ENCODE measurements at places on chromosomes 11 and 22.

- H3K27me3 ChIP-seq: no peaks in the 10 kb centered on the region
- H3K27ac ChIP-seq: no peak overlapping the region
- no peaks in the 10 kb centered on the region for H3K4me1 ChIP-seq
- no peak overlapping the region for H3K4me3 ChIP-seq
Measured at GRCh38 chr22:44245438-44245837, 64.7 kb downstream of the PARVG start.

DNA sequence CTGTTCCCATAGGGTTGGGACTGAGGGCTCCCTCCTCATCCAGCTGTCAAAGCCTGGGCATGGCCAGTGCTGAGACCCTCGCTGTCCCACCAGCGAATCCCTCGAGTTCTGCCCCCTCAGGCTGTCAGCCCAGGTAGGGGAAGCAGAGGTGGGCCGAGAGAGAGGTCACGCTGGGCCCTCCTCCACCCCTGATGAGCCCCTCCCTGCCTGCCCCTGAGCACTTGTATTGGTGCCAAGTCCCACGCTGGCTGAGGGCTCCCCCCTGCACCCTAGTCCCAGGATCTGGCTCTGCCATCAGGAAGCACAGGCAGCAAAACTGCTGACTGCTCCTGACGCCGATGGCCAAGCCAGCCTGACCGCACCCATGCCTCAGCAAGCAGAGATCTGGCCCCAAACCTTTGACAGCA is 3.3 kb downstream of the PRR33 start:
- H3K27me3 ChIP-seq: no peaks in the 10 kb centered on the region
- H3K4me1 ChIP-seq: no peaks in the 10 kb centered on the region
- no peak overlapping the region for H3K27ac ChIP-seq
- no peak for DNase-seq
- no peak overlapping the region for H3K4me3 ChIP-seq
- no peaks in the 10 kb centered on the region for H3K36me3 ChIP-seq

GRCh38 chr11:25961539-25961938 is 370.4 kb upstream of the ANO3 start:
- H3K27me3 ChIP-seq: no peaks in the 10 kb centered on the region
- DNase-seq: no peak

GRCh38 chr11:68115285-68115684 is 5.9 kb downstream of the CHKA start:
- H3K36me3 ChIP-seq: no peaks in the 10 kb centered on the region
- peak overlapping the region; percentile 1 for H3K27ac ChIP-seq
- H3K4me1 ChIP-seq: peaks cover 40% of the 10 kb centered on the region
- no peak overlapping the region for H3K4me3 ChIP-seq

GRCh38 chr11:116791002-116791812 is 472 bp downstream of the APOA5 start:
- H3K4me1 ChIP-seq: peaks cover 31% of the 10 kb centered on the region
- peak; percentile 79 for DNase-seq
- H3K27me3 ChIP-seq: no peaks in the 10 kb centered on the region
- H3K27ac ChIP-seq: no peak overlapping the region
- no peaks in the 10 kb centered on the region for H3K36me3 ChIP-seq

DNA sequence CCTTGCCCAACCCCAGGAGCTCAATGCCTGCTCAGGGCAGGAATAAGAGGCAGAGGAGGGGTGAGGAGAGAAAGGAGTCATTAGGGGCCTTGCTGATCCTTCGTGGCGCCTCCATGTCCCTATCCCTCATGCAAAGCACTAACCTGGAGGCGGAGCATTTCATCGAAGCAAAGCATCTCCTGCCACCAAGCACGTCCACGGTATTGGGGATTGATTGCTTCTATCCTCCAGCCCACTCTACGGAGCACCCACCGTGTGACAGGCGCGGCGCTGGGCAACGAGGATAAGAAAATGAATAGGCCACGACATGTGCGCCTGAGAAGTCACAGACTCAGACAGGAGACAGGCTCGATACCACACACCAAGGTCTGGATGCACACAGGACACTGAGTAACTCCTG is 67.0 kb downstream of the IGLL1 start:
- no peak overlapping the region for H3K4me3 ChIP-seq
- no peak overlapping the region for H3K27ac ChIP-seq
- no peaks in the 10 kb centered on the region for H3K27me3 ChIP-seq
- H3K36me3 ChIP-seq: no peaks in the 10 kb centered on the region
- DNase-seq: no peak

- H3K36me3 ChIP-seq: no peaks in the 10 kb centered on the region
- no peak overlapping the region for H3K27ac ChIP-seq
- H3K27me3 ChIP-seq: no peaks in the 10 kb centered on the region
- DNase-seq: no peak
- no peaks in the 10 kb centered on the region for H3K4me1 ChIP-seq
Measured at GRCh38 chr11:117770061-117770460, 27.0 kb downstream of the DSCAML1 start.

GRCh38 chr22:23503736-23504440 is 76.2 kb downstream of the IGLL1 start:
- no peaks in the 10 kb centered on the region for H3K4me1 ChIP-seq
- no peak for DNase-seq

- peak within 1 kb of the TSS; percentile 97 for H3K27ac ChIP-seq
- peaks cover 42% of the 10 kb centered on the region for H3K4me1 ChIP-seq
- H3K4me3 ChIP-seq: peak within 1 kb of the TSS; percentile 82
- H3K27me3 ChIP-seq: no peaks in the 10 kb centered on the region
- H3K36me3 ChIP-seq: no peaks in the 10 kb centered on the region
Measured at GRCh38 chr22:30425616-30426387, at the start of gene MTFP1. Gene MTFP1, plus strand, starts transcription at chr22:30425768. Its CDS starts 112 bp downstream, at chr22:30425880.

DNA sequence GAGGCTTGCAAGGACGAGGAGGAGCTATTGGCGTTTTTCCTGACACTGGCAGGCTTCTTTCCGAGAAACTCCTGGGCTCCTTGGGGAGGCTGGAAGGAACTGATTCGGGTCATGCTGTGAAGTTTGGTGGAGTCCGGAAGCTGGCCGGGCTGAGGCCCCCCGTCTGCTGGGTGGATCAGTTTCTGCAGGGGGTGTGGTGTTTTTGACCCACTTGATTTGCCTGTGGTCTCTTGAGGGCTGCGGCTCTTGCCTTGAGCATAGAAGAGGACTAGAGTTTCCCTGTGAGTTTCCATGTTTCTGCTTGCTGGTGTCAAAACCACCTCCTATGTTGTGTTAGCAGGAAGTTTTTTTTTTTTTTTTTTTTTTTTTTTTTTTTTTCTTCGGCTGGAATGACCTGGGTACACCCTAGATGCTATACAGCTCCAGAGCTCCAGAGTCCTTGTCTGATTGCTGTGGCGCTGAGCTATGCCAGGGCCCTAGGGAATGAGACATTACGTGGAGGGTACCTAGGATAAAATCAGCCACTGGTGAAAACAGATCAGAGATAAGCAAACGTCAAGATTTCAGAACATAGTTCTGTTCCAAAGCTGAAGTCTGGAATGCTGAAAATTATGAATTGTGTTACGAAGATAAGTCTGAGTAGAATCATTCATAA is 728 bp downstream of the TBC1D22A start:
- peak overlapping the region; percentile 73 for H3K4me3 ChIP-seq
- DNase-seq: no peak
- peak overlapping the region; percentile 77 for H3K27ac ChIP-seq

GRCh38 chr11:79441461-79441875 is 638 bp upstream of the TENM4 start:
- H3K4me1 ChIP-seq: peaks cover 16% of the 10 kb centered on the region
- H3K27ac ChIP-seq: peak overlapping the region; percentile 88
- no peaks in the 10 kb centered on the region for H3K36me3 ChIP-seq
- H3K4me3 ChIP-seq: no peak overlapping the region
- peak; percentile 23 for DNase-seq

DNA sequence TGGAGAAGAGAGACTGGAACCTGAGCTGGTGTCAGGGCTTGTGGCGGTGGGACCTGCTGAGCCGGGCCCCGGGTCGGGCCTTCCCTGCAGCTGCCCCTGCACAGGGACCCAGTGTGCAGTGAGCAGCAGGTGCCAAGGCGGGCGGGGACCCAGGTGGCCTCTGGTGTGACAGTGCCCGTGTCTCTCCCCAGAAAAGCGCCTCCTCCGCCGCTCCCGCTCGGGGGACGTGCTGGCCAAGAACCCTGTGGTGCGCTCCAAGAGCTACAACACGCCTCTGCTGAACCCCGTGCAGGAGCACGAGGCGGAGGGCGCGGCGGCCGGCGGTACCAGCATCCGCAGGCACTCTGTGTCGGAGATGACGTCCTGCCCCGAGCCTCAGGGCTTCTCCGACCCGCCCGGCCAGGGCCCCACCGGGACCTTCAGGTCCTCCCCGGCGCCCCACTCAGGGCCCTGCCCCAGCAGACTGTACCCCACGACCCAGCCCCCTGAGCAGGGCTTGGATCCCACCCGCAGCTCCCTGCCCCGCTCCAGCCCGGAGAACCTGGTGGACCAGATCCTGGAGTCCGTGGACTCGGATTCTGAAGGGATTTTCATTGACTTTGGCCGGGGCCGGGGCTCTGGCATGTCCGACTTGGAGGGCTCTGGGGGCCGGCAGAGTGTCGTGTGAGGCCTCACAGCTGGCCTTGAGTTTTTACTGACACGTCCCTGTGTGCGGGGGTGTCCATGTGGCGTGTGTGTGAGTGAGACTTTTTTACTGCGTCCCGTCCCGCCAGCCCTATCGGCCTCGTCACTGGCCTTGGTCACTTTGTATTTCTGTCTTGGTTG is 15.6 kb upstream of the ARHGAP8 start:
- H3K4me3 ChIP-seq: no peak overlapping the region
- no peak for DNase-seq
- H3K4me1 ChIP-seq: no peaks in the 10 kb centered on the region
- no peak overlapping the region for H3K27ac ChIP-seq
- no peaks in the 10 kb centered on the region for H3K27me3 ChIP-seq

- no peak overlapping the region for H3K4me3 ChIP-seq
- H3K4me1 ChIP-seq: no peaks in the 10 kb centered on the region
- peaks cover 54% of the 10 kb centered on the region for H3K36me3 ChIP-seq
- H3K27me3 ChIP-seq: no peaks in the 10 kb centered on the region
- DNase-seq: no peak
Measured at GRCh38 chr22:17590586-17590985, 27.3 kb downstream of the SLC25A18 start.

DNA sequence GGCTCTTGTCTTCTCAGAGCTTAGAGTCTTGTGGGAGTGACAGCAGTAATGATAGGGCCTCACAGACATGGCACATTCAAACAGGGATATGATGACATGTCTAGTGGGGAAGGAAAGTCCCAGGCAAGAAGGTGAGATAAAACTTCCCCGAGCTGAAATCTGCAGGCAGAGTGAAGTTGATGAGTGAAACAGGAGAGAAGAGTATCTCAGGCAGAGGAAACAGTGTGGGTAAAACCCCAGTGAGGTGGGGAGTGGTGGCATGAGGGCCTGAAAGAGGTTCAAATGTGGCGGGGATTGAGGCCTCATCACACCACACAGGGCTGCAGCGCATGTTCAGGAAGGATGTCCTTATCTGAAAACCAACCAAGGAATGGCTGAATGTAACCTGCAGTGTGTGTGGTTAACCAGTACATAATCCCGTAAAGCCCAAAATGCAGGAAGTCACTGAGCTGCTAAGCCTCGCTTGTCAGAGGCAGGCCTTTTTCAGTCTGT is 153.8 kb upstream of the E2F8 start:
- peaks cover 31% of the 10 kb centered on the region for H3K4me1 ChIP-seq
- no peak for DNase-seq
- no peak overlapping the region for H3K27ac ChIP-seq
- H3K4me3 ChIP-seq: no peak overlapping the region
- H3K27me3 ChIP-seq: no peaks in the 10 kb centered on the region

GRCh38 chr22:35582861-35583670 is 34.1 kb downstream of the MB start:
- H3K4me1 ChIP-seq: peaks cover 10% of the 10 kb centered on the region
- H3K36me3 ChIP-seq: no peaks in the 10 kb centered on the region
- no peak overlapping the region for H3K27ac ChIP-seq

- H3K4me3 ChIP-seq: no peak overlapping the region
- DNase-seq: no peak
- H3K36me3 ChIP-seq: no peaks in the 10 kb centered on the region
- H3K27me3 ChIP-seq: peaks cover 65% of the 10 kb centered on the region
Measured at GRCh38 chr11:32434356-32435151, 785 bp downstream of the WT1 start.

- H3K27me3 ChIP-seq: no peaks in the 10 kb centered on the region
- no peaks in the 10 kb centered on the region for H3K36me3 ChIP-seq
- H3K27ac ChIP-seq: no peak overlapping the region
- no peak overlapping the region for H3K4me3 ChIP-seq
Measured at GRCh38 chr11:130673698-130674097, 225.3 kb downstream of the ADAMTS15 start.

- DNase-seq: no peak
- H3K27me3 ChIP-seq: no peaks in the 10 kb centered on the region
- H3K27ac ChIP-seq: no peak overlapping the region
- H3K4me3 ChIP-seq: no peak overlapping the region
- H3K4me1 ChIP-seq: peaks cover 21% of the 10 kb centered on the region
Measured at GRCh38 chr11:451738-452137, 1.7 kb downstream of the PTDSS2 start.

- H3K36me3 ChIP-seq: no peaks in the 10 kb centered on the region
- no peak overlapping the region for H3K27ac ChIP-seq
- H3K4me1 ChIP-seq: no peaks in the 10 kb centered on the region
- no peak for DNase-seq
- no peaks in the 10 kb centered on the region for H3K27me3 ChIP-seq
Measured at GRCh38 chr22:48941903-48942575, 885.6 kb downstream of the BRD1 start.

GRCh38 chr11:84383576-84383975 is 1097.4 kb upstream of the CCDC90B start:
- no peak overlapping the region for H3K4me3 ChIP-seq
- no peak overlapping the region for H3K27ac ChIP-seq
- H3K4me1 ChIP-seq: no peaks in the 10 kb centered on the region
- no peaks in the 10 kb centered on the region for H3K36me3 ChIP-seq
- no peaks in the 10 kb centered on the region for H3K27me3 ChIP-seq
- DNase-seq: peak; percentile 9

- no peaks in the 10 kb centered on the region for H3K4me1 ChIP-seq
- no peaks in the 10 kb centered on the region for H3K27me3 ChIP-seq
- H3K27ac ChIP-seq: no peak overlapping the region
- no peak for DNase-seq
- H3K4me3 ChIP-seq: no peak overlapping the region
Measured at GRCh38 chr11:3732671-3733436, 61.7 kb upstream of the CHRNA10 start.

GRCh38 chr22:26897384-26897783 is 240.0 kb downstream of the MIAT start:
- no peak overlapping the region for H3K4me3 ChIP-seq
- H3K27ac ChIP-seq: no peak overlapping the region
- peaks cover 3% of the 10 kb centered on the region for H3K27me3 ChIP-seq
- peaks cover 25% of the 10 kb centered on the region for H3K4me1 ChIP-seq
- no peak for DNase-seq

- H3K36me3 ChIP-seq: no peaks in the 10 kb centered on the region
- no peak overlapping the region for H3K4me3 ChIP-seq
- no peak for DNase-seq
- H3K27me3 ChIP-seq: no peaks in the 10 kb centered on the region
- no peaks in the 10 kb centered on the region for H3K4me1 ChIP-seq
Measured at GRCh38 chr11:126403022-126403581, 47.6 kb downstream of the ST3GAL4 start.

- peaks cover 48% of the 10 kb centered on the region for H3K4me1 ChIP-seq
- no peak for DNase-seq
- no peaks in the 10 kb centered on the region for H3K27me3 ChIP-seq
- H3K36me3 ChIP-seq: no peaks in the 10 kb centered on the region
Measured at GRCh38 chr11:65556470-65557279, 1.5 kb downstream of the LTBP3 start.

- no peaks in the 10 kb centered on the region for H3K4me1 ChIP-seq
- no peak for DNase-seq
- no peak overlapping the region for H3K4me3 ChIP-seq
Measured at GRCh38 chr11:30133281-30133680, 97.5 kb upstream of the FSHB start.
